ENCODE measurements at places on chromosomes 5 and 9.

DNA sequence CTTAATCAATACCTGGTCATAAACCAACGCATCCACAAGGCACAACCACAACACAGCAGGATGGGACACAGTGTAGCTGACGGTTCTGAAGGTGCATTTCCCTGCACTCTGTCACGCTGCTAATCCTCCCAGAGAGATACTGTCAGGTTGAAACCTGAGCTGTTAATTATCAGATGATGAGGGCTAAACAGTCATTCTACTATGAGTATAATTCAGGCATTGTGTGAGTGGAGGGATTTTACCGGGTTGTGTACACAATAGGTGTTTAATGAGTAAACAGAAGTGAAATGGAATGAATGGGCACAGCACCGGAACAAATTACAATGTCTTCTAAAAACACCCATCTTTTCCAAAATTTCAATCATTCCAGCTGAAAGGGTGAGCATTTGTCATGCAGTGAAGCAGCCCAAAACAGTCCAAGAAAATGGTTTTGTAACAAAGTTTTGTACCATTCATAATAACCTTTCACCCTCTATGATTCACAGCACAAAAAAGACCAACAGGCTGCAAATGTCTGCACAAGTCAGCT, 71.5 kb downstream of the ABCA1 start:
- no peak for DNase-seq

DNA sequence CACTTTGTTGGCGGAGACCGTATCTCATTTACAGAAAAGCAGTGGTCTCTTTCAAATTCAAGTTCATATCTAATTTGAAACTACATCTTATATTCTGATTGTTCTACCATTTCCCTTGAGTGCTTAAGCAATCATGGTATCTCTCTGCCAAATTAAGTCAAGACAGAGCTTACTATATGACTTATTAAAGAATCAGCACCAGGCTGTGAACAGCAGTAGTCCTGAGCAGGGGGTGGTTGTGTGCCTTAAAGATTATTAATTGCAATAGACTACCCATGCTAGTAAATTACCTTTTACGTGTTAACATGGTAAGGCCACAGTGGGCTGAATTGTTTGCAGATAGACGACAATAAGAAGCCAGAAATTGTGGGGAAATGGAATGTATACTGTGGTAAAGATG, 21.5 kb downstream of the SNCAIP start:
- no peak for DNase-seq

GRCh38 chr5:61270510-61271165, 61.4 kb upstream of the ZSWIM6 start:
- no peak for DNase-seq

DNA sequence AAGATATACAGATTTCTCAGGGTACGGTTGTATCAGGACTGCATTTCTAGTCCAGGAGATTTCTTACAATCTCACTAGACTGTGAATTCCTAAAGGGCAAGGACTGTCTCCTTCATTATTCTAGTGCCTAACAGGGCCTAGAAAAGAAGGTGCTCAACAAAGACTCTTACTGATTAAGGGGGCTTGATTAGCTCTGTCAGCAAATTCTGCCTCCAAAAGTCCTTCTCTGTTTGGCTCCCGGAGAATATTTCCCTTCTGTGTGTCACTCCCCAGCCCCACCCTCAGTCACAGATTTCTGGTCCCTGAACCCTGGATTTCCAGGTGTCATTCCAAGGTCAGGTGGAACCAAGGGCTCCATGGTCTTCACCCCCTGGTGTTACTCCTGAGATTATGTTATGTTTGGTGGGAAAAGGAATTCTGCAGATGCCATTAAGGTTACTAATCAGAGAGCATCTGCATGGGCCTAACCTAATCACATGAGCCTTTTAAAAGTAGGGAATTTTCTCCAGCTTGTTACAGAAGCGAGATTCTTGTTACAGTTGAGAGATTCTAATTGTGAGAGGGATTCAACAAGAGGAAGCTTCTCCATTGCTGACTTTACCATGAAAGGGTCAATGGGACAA, 167.7 kb upstream of the LHFPL2 start:
- no peak for DNase-seq

GRCh38 chr5:14263699-14264098, 120.6 kb downstream of the TRIO start:
- DNase-seq: no peak

DNA sequence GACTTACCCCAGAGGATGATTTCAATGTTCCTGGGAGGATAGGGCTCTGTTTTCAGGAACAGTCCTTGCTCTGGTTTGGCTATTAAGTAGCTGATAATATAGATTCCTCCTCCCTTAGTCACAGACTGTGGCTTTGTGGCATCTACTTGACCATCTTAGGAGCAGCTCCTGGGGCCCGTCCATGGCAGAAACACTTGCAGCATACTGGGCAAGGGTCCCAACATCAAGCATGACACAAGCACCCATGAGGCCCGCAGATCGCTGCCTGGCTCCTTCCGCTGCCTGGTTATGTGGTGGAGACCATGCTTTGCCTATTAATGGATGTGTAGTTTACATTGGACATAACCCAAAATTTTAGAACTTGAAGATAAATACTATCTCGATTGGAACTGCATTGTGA, 170.1 kb downstream of the ICE1 start:
- no peak for DNase-seq
